ENCODE measurements at places on chromosomes 3 and 15.

DNA sequence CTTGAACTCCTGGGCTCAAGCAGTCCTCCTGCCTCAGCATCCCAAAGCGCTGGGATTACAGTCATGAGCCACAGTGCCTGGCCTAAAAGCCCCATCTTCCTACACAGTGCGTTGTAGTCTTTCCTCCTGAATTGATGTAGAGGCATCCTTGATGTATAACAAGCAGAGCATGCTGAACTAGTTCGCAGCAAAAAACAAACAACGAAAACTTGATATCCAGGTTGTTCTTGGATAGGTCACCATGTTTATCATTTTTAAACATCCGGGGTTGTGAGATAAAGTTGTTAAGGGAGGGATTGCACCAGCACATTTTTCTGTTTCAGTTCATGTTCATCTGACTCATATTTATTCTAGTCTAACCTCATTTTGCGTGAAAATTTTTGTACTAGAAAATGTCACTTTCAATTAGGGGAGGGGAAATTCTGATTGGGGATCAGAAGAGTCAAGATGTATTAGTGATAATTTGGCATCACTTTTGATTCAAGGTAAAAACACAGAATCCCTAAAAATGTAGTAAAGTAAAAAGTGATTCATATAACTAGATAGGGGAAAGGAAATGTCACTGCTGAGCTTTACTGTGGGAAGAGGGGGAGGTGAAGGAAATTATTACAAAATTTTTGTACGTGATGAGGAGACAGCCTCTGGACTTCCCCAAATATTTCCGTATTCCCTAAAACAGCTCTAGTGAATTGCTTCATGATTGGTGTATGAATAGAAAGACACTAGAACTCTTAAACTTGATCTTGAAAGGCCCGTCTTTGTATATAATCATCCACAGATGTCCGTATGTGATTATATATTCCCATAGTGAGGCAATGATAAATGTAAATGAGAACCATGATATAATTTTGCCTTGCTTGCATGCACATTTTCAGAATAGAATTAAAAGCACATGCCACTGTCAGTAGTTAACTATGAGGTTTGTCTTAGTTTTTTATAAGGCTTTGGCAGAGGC is 22.9 kb downstream of the RAB8B start:
- no peak for DNase-seq

- DNase-seq: no peak
These were observed 68.8 kb downstream of the FOXB1 start for GRCh38 chr15:60072826-60073465.

DNA sequence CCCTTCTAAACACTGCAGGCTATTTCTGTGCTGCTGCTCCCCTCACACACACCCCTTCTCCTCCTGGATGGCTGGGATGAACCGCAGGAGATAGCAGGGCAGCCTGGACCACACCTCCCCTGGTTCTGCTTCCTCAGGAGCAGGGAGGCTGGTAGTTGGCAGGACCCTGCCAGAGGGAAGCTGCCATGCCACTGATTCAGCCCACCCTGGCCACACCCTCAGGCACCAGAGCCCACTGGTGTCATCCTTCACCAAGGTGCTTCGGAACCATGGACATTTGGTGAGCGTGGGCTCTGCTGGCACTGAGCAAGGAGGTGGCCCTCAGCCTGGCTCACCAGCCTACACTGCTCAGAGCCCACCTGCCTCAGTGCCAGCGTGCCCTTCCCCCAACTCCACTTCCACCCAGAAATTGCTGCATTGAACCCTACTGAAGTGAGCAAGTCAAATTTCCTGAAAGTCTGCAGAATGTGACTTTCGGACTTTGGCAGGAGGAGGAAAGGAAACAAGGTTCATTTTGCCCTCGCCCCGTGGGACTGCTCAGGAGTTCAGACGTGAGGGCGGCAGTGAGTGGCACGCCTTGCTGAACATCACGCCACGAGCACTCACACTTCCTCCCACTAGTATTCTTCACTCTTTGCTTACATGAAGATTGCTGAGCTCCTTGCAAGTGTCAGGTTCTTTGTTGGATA is 26.3 kb downstream of the BMF start:
- DNase-seq: no peak

DNA sequence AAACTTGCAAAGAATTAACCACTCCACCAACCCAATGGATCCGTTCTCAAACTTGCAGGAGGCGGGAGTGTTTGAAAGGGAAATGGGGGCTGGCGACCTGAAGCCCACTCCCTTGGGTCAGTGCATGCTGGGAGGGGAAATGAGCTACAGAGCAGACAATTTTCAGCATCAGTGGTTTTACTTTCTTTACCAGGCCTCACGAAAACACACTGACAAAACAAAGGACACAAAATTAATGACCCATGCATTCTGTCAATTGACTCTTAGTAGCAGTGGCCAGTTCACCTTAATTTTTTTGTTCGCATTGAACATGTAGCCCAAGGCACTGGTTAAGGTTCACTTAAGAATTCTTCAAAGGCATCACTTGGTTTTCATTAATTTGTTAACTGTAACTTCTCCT is 413.5 kb downstream of the MECOM start:
- DNase-seq: no peak

Measured in effector memory CD8-positive, alpha-beta T cell (primary cell).